Putamen (tissue), 1 donor: ENCODE measurements at places on chromosomes 12 and 14.

DNA sequence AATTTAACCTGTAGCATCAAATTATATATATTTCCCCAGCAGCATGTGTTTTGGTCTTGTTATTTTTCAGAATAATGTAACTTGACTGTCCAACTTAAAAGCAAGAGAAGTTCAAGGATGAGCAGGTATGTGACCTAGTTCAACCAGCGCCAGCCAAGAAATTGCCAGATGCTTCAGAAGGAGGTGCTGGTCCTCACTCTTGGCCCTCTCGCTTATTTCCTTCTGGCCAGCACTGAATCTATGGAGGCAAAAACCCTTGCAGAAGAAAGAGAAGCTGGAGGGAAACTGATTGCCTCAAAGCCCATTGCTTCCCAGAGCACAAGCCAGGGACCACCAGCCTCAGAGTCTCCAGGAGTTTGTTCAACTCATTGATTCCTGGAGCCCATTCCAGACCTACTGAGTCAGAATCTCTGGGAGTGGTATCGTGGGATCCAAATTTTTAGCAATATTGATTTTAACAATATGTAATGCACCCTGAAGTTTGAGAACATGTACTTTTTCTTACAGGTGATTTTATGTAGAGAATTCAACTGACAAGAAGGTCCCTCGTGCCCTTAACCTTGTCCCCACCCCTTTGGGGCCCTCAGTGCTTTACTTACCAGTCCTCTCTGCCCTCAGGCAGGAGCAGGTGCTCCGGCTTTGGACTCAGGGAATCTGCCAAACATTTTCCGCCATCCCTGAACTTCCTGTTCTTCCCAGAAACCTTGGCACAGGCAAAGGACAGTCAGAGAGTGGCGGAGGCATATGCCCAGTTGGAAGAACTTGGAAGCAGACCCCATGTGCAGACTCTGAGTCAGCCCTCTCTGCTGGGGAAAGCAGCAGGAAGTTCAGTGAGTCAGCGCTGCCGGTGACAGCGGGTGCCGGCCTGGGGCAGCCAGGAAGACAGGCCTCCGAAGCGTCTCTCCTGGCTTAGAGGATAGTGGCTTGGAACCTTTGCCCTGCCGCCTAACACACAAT is 10.4 kb downstream of the BEST3 start:
- DNase-seq: no peak

- DNase-seq: no peak
Measured at GRCh38 chr12:39443929-39444209, 949 bp upstream of the KIF21A start.

DNA sequence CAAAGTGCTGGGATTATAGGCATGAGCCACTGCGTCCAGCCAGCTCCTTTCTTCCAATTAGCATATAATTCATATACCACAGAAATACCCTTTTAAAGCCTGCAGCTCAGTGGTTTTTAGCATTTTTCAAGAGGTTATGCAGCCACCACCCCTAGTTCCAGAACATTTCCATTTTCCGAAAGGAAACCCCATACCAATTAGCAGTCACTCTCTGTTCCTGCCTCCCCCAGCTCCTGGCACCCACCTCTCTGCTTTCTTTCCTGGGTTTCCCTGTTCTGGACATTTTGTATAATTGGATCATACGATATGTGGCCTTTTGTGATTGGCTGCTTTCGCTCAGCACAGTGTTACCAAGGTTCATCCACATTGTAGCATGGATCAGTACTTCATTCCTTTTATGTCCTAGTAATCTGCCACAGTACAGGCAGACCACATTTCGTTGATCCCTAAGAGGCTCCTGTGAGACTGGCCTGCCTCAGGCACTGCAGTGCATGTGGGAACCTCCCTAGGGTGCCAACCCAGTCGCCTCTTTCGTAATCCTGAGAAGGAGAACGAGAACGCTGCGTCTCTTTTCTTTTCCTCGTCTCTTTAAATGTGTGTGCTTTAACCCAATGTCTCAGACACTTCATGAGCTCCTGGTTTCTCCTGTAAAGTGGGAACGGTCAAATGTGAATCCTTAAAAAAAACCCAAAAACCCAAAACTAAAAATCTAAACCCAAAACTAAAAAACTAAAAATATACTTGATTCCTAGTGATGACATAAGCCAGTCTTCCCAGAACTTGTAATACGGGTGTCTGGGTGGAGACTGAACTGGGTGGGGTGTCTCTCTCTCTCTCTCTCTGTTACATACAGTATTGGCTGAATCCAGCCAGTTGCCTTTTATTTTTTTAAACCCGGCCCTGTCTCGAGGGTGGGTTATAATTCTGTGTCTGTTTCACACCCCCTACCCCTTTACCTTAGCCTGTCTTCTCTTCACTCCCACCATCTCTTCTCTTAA is 14.7 kb downstream of the AACS start:
- no peak for DNase-seq

GRCh38 chr12:27385766-27386564 is 53.3 kb downstream of the BMAL2 start:
- DNase-seq: no peak

DNA sequence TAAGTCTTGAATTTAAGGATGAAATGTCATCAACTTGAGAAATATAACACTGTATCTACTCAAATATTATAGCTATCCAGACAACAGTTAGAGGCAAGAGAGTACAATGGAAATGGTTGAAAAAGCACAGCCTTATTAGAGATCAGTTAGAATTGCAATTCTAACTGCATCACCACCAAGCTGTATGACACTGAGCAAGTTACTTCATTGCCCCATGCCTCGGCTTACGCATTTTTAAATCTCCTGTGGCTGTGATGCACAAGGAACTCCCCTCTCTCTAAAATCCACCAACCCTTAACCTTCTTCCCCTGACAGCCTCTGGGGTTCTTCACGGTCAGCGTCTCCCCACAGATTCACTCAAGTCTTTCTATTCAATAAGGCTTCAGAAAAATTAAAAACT is 75.1 kb downstream of the MED13L start:
- no peak for DNase-seq

DNA sequence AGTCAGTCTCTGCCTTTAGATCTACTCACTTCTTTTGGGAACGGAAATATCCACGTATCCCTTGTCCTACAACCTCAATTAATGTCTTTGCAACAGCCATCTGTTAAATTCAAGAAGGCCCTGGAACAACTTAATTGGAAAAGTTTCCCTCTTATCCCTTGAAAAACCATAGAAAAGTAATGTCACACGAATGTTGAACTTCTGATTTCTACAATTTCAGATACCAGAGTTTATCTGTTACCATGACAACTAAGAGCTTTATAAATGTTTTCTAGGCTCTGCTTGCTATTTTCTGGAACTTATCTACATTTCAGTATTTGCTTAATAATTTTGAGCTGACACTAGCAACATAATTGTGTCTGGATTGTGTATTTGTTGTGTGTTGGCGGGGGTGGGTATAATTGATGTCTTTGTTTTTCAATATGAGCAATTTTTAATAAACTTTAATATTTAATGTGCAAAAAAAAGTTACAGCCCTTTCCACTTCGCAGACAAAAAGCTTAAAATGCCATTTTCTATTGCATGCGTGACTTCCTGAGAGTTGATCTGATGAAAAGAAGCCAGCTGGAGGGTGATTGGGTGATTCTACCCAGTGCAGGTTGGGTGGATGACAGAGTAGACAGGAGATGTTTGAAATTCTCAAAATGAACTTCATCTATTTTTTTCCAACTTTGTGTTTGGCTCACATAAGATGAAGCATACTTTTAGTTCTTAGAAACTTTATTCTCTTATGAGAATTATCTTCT is 11.8 kb upstream of the EDDM3A start:
- DNase-seq: no peak

DNA sequence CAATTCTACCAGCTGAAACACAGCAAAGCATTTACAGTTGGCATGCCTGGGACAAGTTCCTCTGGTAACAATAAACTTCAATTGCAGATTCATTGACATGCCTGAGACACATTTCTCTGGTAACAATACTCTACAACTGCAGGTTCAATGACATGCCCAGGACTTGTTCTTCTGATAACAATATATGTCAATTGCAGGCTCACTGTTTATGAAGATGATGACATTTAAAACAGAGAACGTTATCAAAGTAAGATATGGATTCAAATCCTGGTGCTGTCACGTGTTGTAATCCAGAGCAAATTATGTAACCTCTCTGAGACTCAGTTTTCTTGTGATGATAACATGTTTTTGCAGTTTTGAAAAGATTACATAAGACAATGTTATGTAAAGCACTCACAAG is 20.5 kb downstream of the KITLG start:
- DNase-seq: no peak

- peak; percentile 55 for DNase-seq
Measured at GRCh38 chr12:102965281-102966155, 8.0 kb downstream of the ASCL1 start.

DNA sequence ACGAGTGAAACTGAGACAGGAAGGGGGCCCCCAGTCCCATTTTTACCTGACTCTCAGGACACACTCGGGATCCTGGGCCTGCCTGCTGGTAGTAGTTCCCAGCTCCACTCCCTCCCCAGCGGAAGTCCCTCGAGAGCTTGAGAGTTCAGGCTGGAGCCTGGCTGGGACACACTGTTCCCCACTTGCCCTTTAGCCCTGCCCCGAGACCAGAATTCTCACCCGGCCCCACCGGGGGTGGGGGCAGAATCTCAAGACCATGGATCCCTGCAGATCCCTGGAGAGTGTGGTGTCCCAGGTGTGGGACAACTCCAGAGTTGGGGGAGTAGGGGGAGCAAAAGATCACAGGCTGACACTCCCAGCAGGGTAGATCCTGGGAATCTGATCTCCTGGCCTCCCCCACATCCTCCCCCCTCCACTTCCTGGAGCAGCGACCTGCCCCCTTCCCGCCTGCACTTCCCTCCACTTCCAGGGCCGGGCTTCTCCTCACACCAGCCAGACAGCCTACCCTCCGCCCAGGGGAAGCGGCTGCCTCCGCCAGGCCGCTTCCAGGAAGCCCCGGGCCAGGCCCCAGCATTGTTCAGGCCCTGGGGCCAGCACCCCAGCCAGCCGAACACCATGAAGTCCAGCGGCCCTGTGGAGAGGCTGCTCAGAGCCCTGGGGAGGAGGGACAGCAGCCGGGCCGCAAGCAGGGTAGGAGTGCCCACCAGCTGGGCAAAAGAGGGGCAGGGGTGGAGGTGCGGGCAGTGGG is at the start of gene TNS2:
TNS2 (plus strand) TSS at position 495 of the 748 bp plus-strand sequence; CDS start at position 616, 121 bp downstream.
- DNase-seq: no peak

DNA sequence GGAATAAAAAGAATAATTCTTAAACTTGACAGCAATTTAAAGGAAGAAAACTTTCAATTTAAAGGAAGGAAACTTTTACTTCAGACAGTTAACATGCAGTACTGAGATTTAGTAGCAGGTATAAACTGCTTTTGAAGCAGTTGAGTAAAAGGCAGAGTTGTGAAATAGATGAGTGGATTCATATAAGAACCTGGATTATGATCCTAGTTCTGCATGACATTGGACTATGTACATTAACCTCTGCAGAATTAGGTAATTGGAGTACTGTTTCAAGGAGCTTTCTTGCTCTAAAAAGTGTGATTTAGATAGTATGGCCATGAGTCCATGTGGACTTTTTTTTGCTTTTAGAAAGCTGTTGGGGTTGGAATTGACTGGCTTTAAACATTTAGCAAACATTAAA is 29.7 kb downstream of the ATP2A2 start:
- no peak for DNase-seq

DNA sequence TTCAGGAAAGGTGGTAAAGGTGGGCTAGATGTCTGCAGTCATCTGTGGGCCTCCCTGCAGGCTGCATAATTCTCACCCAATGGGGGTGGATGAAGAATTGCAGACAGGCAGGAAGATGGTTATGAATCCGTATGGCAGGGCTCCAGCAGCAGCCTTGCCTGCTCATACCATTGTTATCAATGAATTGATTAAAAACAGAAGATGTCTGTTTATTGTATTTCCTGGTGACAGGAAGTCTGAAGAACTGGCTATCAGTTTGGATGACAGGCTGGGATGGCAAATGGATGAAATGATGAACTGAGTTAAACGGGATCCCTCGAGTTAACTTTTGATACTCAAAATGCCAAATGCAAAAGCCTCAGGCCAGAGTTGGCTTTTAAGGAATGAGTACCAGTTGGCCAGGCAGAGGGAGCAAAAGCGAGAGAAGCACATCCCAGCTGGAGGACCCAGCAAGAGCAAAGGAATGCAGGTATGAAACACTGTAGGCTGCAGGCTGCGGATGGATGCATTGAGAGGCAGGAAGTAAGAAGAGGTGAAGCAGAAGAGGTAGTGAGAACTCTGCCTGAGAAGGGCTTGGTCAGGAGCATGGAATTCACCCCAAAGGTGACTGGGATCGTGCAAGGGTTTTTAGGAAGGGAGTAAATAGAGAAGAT is 550.0 kb upstream of the TBX3 start:
- DNase-seq: no peak

DNA sequence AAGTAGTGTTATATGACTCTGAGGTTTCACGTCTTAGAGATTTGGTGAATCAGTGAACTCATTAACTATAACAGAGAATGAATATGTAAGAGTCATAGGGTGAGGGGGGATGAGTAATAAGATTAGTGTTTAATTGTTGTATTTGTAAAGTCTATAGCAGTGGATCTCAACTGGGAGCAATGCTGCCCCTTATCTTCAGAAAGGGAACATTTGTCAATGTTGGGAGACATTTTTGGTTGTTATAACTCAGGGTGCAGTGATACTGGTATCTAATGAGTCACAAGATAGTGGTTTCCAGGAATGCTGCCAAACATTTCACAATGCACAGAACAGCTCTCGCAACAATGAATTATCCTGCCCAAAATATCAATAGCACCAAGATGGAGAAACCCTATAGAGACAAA is 1193.7 kb downstream of the GALC start:
- no peak for DNase-seq

DNA sequence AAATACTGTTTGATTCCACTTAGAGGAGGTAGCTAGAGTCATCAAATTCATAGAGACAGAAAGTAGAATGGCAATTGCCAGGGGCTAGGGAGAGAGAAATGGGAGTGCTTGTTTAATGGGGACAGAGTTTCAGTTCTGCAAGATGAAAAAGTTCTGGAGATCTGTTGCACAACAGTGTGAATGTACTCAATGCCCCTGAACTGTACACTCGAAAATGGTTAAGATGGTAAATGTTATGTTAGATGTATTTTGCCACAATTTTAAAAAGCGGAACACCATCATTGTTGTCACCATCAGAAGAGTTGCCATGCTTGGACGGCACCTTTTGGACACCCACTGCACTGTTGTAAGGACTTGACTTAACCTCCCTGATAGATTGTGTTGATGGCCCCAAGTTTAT is 106.9 kb downstream of the SCARB1 start:
- no peak for DNase-seq
